NB4 (cell line): ENCODE measurements at places on chromosomes 1 and 21.

- DNase-seq, result no peak
These were observed 27.6 kb upstream of the PADI4 start for GRCh38 chr1:17280436-17280835.

DNA sequence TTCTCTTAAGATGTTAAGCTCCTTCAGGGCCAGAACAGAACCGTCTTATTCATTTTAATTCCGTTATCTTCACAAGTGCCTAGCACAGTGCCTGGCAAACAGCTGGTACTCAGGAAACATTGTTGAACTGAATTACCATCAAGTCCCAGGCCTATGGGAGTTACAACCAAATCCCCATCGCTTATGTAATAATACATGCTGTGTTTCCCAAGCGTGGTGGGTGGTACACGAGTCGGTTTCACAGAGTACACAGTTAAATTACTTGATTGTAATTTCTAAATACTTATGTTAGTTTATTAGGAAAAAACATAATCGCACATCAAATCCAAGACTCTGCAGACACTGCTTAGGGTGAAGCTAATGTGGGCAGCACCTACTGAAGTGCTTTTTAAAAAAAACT is 1.0 kb downstream of the ANGEL2 start:
- DNase-seq, result peak; percentile 68

- DNase-seq, result no peak
These were observed 35.8 kb downstream of the C1orf198 start for GRCh38 chr1:230832476-230832875.

GRCh38 chr1:19967808-19968207 is 11.6 kb downstream of the PLA2G2A start:
- DNase-seq, result no peak

GRCh38 chr1:96987186-96987703 is 265.7 kb downstream of the PTBP2 start:
- DNase-seq, result no peak

- DNase-seq, result peak; percentile 71
These were observed 9.0 kb downstream of the IGSF9 start for GRCh38 chr1:159936273-159936904.

GRCh38 chr1:156293895-156294294 is 1.6 kb downstream of the GLMP start:
- DNase-seq, result no peak

DNA sequence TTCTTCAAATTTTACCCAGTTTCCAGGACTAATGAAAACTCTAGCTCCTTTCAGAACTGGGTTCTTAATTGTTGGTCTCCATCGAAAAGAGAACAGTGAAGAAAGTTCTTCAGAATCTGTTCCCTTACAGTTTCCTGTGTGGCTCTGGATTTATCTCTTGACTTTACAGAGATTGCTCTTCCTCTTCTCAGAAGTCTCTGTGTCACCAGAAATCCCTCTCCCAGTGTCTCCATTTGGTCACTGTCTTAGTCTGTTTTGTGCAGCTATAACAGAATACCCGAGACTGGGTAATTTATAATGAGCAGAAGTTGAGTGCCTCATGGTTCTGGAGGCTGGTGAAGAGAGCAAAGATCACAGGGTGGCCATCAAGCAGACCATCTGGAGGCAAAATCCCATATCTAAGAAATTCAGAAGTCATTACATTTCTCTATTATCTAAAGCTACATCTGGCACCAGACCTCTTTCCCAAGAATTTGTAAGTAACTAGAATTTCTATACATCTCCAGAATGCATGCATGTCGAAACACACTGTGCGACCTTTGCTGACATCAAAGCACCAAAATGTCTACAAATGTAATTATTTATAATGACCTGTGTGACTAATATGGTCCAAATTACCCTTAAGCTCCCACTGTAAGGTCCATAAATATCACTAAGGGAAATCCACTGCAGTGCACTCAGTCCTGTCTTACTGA is 65.4 kb upstream of the KRTAP19-8 start:
- no peak for DNase-seq

GRCh38 chr1:42998386-42998785 is 39.7 kb upstream of the SLC2A1 start:
- DNase-seq, result no peak

- DNase-seq, result peak; percentile 64
These were observed 70.7 kb upstream of the JUN start for GRCh38 chr1:58854576-58854975.

DNA sequence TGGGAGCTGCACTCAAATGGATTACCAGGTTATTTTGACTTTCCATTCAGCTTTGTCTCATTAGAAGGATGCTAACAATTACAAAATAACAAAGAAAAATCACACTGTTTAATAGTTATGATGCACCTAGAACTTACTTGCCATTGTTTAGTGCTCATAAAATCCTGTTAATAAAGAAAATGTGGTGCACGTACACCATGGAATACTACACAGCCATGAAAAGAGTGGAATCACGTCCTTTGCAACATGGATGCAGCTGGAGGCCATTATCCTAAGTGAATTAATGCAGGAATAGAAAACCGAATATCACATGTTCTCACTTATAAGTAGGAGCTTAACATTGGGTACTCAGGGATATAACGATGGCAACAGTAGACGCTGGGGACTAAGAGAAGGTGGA is 19.8 kb downstream of the MAP3K21 start:
- no peak for DNase-seq

- DNase-seq, result no peak
These were observed 991 bp downstream of the SELENBP1 start for GRCh38 chr1:151371370-151372057.

GRCh38 chr1:41812051-41812450 is 106.7 kb downstream of the HIVEP3 start:
- DNase-seq, result peak; percentile 74

DNA sequence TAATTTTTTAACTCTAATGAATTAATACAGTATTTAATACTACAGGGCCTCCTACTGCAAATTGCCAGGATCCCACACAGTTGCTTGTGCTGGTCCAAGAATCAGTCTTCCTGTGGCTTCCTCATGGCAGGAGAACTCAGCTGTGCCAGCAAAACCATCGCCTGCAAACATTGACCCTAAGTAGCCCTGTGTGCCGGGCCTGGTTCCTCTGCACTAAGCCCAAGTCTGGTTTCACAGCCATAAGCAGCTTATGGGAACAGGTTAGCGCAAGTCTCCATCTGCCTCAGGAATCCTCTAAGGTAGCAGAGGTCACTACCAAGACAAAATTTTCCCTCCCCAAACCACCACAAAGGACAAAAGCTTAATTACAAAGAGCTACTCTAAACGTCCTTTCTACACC is 216.6 kb downstream of the PLA2G4A start:
- DNase-seq, result no peak

DNA sequence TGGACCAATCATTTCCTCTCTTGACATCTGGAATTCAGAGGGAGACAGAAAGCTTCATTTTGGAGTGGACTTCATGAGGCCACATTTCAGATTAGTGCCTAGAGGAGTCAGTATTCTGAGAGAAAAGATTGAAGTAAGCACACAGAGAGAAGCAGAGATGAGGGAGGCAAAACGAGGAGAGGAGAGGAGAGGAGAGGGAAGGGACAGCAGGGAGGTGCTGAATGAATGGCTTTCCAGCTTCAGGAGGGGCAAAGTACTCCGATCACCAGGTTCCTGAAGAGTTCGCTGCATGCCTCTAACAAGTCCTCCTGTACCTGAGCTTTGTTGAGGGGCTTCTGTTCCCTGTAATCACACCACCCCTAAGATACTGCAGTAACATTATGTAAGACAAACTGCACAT is 76.0 kb downstream of the NRIP1 start:
- no peak for DNase-seq

DNA sequence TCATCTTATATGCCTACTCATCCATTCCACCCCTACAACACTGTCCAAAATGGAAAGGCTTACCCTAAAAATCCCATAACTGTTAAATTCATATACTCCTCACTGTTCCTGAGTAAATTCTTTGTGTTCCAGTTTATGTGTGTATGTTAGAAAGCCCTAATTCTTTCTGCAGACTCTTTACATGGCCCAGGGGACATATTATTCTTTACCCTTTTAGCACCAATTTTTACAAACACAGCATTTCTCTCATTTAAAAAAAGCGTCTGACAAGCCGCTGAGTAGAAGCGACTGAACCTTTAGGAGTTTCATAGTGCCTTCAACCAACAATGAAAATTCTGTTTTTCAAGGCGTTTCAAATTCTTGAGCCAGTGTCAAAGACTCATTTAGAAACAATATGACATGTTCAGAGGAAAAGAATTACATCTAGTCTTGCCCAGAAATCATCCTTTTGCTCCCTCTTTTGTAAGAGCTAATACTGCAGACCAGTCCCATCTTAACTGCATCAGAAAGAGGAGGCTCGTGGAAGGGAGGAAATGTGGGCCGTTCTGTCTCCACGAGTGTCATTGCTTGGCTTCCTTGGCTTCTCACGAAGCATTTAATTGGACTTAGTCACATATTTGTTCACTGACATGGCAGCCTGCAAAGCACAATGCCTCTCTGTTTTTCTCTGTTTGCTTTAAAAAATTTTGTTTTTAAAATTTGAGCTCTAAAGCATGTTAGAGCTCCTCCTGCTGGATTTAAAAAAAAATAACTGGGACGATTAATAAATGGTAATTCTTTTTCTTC is 21.3 kb upstream of the C1orf105 start:
- peak; percentile 11 for DNase-seq

DNA sequence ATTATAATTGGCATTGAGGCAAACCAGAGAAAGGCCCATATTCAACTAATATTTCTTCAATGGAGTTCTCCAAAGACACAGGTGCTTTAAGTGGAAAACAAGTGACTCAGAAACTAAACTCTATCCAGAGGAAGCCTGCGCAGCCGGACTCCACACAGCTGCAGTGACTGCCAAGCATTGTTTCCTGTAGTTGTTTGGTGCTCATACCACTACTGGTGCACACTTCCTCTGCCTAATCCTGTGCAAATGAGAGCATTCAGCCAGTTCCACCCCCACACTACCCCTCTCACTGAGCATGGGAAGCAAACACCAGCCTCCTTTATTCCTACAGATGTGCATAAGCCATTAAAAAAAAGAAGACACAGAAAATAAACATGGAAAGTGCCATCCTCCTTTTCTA is 102.9 kb downstream of the VAV3 start:
- peak; percentile 21 for DNase-seq

GRCh38 chr1:7489586-7489985 is 281.5 kb upstream of the VAMP3 start:
- DNase-seq, result no peak

- DNase-seq, result no peak
These were observed 140.9 kb upstream of the ARHGEF16 start for GRCh38 chr1:3313576-3313950.

GRCh38 chr1:27238032-27238431 is 3.6 kb downstream of the WDTC1 start:
- DNase-seq, result no peak

GRCh38 chr1:32894019-32894600 is 7.1 kb downstream of the TMEM54 start:
- no peak for DNase-seq

GRCh38 chr1:19942088-19942487 is 18.7 kb upstream of the PLA2G2E start:
- DNase-seq, result no peak

DNA sequence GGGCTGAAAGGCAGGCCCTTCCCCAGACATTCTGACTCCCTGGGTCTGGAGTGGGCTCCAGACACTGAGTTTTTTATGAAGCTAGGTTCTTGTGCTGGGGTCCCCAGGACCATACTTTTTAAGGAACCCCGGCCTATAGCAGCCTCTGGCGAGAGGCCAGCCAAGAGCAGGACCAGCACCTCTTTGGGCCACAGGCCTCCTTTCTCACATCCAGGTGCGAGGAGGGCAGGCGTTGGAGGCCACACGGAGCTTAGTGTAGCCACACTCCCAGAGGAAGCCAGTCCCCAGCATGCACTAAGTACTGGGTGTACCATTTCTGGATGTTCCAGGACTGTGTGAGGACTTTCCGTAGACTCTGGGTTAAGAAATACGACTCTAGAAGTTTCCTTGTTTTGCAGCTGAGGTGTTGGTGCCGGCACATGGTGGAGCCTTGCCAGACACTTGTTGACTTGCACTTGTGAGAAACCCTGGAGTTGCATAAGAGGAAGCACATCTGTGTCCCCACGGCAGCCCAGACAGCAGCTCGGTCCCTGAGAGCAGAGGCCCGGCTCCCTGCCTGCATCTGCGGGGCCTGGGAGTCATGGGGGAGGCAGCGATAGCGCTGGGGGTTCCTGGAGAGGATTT is 122.2 kb upstream of the VAMP3 start:
- DNase-seq, result peak; percentile 85

- DNase-seq, result no peak
These were observed 433.6 kb downstream of the PTPRU start for GRCh38 chr1:29669912-29670311.

DNA sequence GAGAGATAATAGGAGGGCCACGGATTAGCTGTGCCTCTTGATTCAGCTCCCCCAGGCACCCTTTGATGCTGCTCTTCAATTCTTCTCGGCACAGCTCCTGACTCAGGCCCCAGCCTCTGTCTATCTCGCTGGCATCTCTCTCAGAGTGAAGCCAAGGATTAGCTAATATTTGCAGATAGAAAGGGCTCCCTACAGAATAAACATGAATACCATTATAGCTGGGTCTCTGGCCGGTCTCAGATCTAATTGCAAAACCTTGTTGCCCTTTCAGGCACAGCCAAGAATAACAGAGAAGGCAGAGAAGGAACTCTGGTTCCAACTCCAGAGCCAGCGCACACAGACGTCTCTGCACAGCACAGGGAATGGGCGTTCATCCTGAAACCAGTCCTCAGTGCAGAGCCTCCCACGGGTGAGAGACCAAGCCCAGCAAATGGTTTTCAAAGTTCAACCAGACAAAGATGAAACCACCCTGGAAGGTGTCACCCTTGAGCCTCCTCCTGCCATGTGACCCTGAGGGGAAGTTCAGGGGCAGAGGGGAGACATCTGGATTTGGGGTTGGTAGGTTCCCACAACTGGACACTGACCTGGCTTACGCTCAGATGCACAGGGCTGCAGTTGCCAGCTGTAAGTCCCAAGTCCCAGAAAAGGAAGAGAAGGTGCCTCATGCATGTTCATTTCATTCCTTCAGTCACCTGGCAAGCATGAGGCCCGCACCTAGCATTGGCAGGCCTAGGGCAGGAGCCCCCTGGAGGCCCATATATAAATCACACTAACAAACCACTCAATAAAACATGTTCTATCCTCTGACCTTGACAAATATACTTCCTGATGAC is 394.0 kb downstream of the NPHP4 start:
- DNase-seq, result peak; percentile 7

GRCh38 chr1:152035539-152036266 is 1.1 kb downstream of the S100A11 start:
- DNase-seq, result peak; percentile 65

DNA sequence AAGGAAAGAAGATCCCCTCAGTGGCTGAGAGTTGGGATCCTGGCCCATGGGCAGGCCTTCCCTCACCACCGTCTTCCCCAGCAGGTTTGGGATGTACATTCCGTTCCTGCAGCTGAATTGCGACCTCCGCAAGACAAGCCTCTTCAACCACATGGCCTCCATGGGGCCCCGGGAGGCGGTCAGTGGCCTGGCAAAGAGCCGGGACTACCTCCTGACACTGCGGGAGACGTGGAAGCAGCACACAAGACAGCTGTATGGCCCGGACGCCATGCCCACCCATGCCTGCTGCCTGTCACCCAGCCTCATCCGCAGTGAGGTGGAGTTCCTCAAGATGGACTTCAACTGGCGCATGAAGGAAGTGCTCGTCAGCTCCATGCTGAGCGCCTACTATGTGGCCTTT is 16.3 kb upstream of the KPNA6 start:
- no peak for DNase-seq
